ENCODE measurements at places on chromosomes 4 and X.

DNA sequence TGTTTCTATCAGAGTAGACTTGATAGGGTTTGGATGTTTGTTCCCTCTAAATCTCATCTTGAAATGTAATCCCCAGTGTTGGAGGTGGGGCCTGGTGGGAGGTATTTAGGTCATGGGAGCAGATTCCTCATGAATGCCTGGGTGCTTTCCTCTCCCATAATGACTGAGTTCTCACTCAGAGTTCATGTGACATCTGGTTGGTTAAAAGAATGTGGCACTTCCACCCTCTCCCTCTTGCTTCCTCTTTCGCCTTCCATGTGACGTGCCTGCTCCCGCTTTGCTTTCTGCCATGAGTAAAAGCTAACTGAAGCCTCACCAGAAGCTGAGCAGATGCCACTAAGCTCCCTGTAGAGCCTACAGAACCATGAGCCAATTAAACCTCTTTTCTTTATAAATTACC, 47.3 kb upstream of the SRPX start:
- DNase-seq, result no peak

DNA sequence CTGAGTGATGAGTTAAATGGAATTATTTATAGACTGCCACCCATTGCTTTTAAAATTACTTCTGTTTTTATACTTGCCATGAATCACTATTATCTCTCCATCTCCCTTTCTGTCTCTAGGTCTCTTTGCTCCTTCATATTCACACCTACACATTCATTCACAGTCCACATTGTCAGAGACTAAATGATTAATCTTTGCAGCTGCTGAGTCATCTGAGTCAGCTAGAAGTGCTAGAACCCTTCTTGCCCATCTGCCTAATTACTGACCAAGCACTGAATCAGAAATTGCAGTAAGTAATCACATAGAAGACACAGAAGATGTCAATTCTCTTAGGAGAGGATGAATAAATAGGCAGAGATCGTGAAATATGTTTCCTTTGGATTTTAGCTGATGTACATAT, 31.6 kb upstream of the RPS6KA6 start:
- no peak for DNase-seq

DNA sequence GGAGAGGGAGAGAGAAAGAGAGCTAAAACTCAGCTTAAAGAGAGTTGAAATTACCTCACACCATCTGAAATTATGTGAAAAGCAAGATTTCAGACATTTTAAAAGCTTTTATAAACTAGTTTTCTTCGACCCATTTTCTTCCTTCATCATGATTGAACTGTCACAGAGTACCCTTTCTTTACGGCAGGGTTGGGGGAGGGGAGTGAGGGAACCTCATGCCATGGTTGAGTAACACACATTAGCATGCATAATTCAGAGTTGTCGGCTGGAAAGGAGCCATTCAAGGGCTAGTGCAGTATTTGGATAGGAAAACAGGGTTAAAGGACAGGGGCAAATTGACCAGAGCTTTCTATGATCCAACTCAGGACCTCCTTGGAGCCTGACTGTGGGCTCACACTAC, 46.2 kb downstream of the PCDH19 start:
- DNase-seq, result no peak

GRCh38 chr4:31737419-31737818, 1017.2 kb downstream of the PCDH7 start:
- DNase-seq, result no peak

DNA sequence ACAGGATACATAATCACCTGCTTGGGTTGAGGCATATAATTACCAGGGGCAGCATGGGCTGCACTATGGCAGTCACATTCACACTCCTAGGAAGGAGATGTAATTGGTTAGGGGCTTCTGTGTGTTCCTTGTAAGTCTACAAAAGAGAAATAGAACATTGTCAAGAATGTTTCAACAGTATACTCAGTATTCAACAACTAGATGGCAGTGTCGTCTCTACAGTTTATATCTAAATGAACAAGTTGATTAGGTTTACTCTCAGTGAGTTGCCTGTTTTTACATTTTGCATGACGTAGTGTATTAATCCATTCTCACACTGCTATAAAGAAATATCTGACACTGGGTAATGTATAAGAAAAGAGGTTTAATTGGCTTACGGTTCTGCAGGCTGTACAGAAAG, 50.5 kb upstream of the RAB33B start:
- DNase-seq, result no peak

- no peak for DNase-seq
Measured at GRCh38 chrX:3371163-3371562, 24.7 kb upstream of the MXRA5 start.

- DNase-seq, result no peak
Measured at GRCh38 chrX:118623062-118623461, 104.3 kb upstream of the IL13RA1 start.
